ENCODE measurements at places on chromosomes 5 and 9. TPM values are rescaled to one million over a fixed set of nuclear protein-coding genes. Genes with fewer than 3 reads are reported as not detected.

Gene ARID3C
- not detected for polyA plus RNA-seq

Gene F2RL2
- 0.14 TPM for polyA plus RNA-seq

Gene NRARP
- not detected for polyA plus RNA-seq

Gene TRAF2
- polyA plus RNA-seq, result 6.8 TPM

Gene CCDC183
- 0.54 TPM for polyA plus RNA-seq

Gene KLF9
- 15.8 TPM for polyA plus RNA-seq

GRCh38 chr9:121656941-121657470 is 5.6 kb downstream of the DAB2IP start:
- H3K4me3 ChIP-seq, result no peak overlapping the region
- no peak overlapping the region for H3K27ac ChIP-seq
- H3K4me1 ChIP-seq, result no peaks in the 10 kb centered on the region

GRCh38 chr9:87073692-87074091 is 126.4 kb upstream of the GAS1 start:
- H3K4me1 ChIP-seq, result no peaks in the 10 kb centered on the region
- H3K27me3 ChIP-seq, result no peaks in the 10 kb centered on the region
- no peak for DNase-seq
- H3K36me3 ChIP-seq, result no peaks in the 10 kb centered on the region
- H3K4me3 ChIP-seq, result no peak overlapping the region
- no peak overlapping the region for H3K27ac ChIP-seq

DNA sequence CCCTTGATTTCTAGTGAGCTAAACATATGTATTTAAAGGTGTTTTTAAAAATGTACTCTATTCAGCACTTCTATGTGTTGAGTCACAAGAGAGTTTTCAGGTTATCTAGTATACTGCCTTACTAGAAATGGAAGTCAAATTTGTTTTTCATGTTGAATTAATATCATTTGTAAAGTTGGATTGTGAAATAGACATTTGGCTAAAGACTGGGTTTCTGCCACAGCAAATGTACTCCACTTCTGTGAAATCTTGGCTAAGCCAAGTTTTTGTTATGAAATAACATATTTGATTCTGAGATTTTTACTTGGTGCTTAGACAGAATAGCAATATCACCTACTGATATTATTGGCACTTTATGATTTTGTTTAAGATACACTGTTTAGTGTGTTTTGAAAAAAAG is 106.0 kb downstream of the CWC27 start:
- H3K36me3 ChIP-seq, result no peaks in the 10 kb centered on the region
- no peak for DNase-seq
- H3K4me1 ChIP-seq, result no peaks in the 10 kb centered on the region
- H3K27me3 ChIP-seq, result no peaks in the 10 kb centered on the region
- no peak overlapping the region for H3K27ac ChIP-seq
- H3K4me3 ChIP-seq, result no peak overlapping the region

DNA sequence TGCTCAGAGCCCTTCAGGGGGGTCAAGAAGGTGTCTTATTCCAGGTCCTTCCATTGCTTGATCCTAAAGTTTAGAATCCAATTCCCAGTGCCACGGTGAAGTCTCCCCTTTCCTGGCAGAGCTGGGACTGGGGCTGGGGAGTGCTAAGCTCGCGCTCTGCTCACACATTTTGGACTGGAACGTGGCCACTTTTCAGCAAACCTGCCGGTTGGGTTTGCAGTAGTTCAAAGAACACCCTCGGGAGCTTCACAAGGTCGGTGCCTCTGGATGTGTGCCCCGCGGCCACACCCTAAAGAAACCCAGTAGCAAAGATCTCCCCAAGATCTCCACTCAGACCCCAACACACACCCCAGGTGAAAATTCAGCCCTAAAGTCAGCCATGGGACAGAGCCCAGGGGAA is at the start of gene C9orf152:
TSS of gene C9orf152 (minus strand) at position 129 of the 400 bp plus-strand sequence. CDS start 580 bp downstream, outside the sequence.
- DNase-seq, result no peak
- H3K27ac ChIP-seq, result no peak within 1 kb of the TSS
- no peaks in the 10 kb centered on the region for H3K27me3 ChIP-seq
- no peaks in the 10 kb centered on the region for H3K36me3 ChIP-seq
- H3K4me3 ChIP-seq, result no peak within 1 kb of the TSS

- DNase-seq, result no peak
- no peak overlapping the region for H3K27ac ChIP-seq
- H3K36me3 ChIP-seq, result no peaks in the 10 kb centered on the region
- no peak overlapping the region for H3K4me3 ChIP-seq
- H3K4me1 ChIP-seq, result no peaks in the 10 kb centered on the region
- H3K27me3 ChIP-seq, result no peaks in the 10 kb centered on the region
These were observed 24.8 kb downstream of the RAI14 start for GRCh38 chr5:34680896-34681295.

GRCh38 chr5:17441351-17441750 is 56.7 kb upstream of the TAF11L2 start:
- no peak overlapping the region for H3K27ac ChIP-seq
- no peak for DNase-seq
- H3K4me1 ChIP-seq, result peaks cover 54% of the 10 kb centered on the region
- no peaks in the 10 kb centered on the region for H3K36me3 ChIP-seq

GRCh38 chr9:136679431-136679941 is 7.8 kb downstream of the AGPAT2 start:
- no peaks in the 10 kb centered on the region for H3K27me3 ChIP-seq
- peak; percentile 83 for DNase-seq
- peak overlapping the region; percentile 60 for H3K4me3 ChIP-seq
- H3K4me1 ChIP-seq, result peaks cover 32% of the 10 kb centered on the region
- peaks cover 25% of the 10 kb centered on the region for H3K36me3 ChIP-seq

- DNase-seq, result no peak
- H3K4me1 ChIP-seq, result no peaks in the 10 kb centered on the region
- no peaks in the 10 kb centered on the region for H3K36me3 ChIP-seq
These were observed 149.5 kb downstream of the BAAT start for GRCh38 chr9:101235105-101235866.

DNA sequence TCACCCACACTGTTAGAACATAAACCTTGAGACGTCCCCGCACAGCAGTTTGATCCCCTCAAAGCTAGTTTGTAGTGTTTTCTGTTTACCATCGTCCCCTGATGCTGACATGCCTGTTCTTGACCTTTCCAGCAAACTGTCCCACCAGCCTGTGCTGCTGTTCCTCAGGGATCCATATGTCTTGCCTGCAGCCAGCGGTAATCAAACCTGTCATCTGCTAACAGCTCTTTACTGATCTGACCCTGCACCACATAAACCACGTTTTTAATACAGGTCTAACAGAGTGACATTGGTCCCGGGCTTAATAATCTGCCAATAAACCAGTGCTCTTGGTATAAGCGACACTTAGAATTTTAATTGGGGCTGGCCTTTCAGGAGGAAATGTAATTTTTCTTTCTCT is 34.7 kb downstream of the PPIC start:
- H3K27ac ChIP-seq, result no peak overlapping the region
- H3K36me3 ChIP-seq, result no peaks in the 10 kb centered on the region
- H3K4me3 ChIP-seq, result no peak overlapping the region
- no peak for DNase-seq
- H3K27me3 ChIP-seq, result no peaks in the 10 kb centered on the region
- no peaks in the 10 kb centered on the region for H3K4me1 ChIP-seq

DNA sequence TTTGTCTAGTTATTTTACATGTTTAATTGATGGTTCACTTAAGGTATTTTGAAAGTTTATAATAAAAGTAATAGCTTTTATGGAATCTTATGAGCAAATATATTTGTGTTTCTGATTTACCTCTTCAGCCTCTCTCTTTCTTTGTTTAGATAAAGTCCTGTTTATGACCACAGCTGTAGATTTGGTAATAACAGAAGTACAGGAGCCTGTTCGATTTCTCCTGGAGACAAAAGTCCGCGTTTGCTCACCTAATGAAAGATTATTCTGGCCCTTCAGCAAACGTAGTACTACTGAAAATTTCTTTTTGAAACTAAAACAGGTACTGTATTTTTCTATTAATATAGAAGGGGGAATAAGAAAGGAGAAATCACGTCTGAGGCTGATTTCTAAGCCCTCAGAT is 35.0 kb upstream of the GPR21 start:
- no peaks in the 10 kb centered on the region for H3K4me1 ChIP-seq
- no peak overlapping the region for H3K27ac ChIP-seq
- H3K27me3 ChIP-seq, result no peaks in the 10 kb centered on the region
- peaks cover 58% of the 10 kb centered on the region for H3K36me3 ChIP-seq

DNA sequence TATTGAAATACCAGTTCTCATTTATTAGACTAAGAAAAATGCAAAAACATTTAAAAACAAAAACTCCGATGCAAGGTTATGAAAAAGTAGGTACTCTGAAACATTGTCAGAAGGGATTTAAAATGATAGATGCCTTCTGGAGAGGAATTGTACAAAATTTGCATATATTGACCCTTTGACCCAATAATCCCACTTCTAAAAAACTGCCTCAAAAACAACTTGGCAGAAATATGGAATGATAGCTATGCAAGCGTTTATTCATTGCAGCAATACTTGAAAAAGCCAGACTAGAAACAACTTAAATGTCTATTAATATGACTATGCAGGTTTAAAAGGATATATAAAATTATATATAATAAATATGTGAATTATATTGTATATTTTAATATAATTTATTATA is 118.4 kb downstream of the PLK2 start:
- H3K27me3 ChIP-seq, result no peaks in the 10 kb centered on the region
- no peak for DNase-seq
- no peak overlapping the region for H3K27ac ChIP-seq
- H3K4me1 ChIP-seq, result no peaks in the 10 kb centered on the region

- H3K27ac ChIP-seq, result peak overlapping the region; percentile 38
- H3K4me3 ChIP-seq, result peak overlapping the region; percentile 56
- H3K36me3 ChIP-seq, result peaks cover 39% of the 10 kb centered on the region
- H3K27me3 ChIP-seq, result no peaks in the 10 kb centered on the region
- DNase-seq, result no peak
These were observed 368 bp downstream of the SURF1 start for GRCh38 chr9:133355881-133356357.

- no peaks in the 10 kb centered on the region for H3K4me1 ChIP-seq
- no peaks in the 10 kb centered on the region for H3K36me3 ChIP-seq
- no peak overlapping the region for H3K4me3 ChIP-seq
- no peaks in the 10 kb centered on the region for H3K27me3 ChIP-seq
- DNase-seq, result no peak
- H3K27ac ChIP-seq, result no peak overlapping the region
These were observed 81.4 kb downstream of the ANKH start for GRCh38 chr5:14790220-14790619.

GRCh38 chr5:119966028-119966427 is 336.7 kb downstream of the FAM170A start:
- DNase-seq, result no peak
- no peak overlapping the region for H3K27ac ChIP-seq
- no peak overlapping the region for H3K4me3 ChIP-seq
- H3K27me3 ChIP-seq, result no peaks in the 10 kb centered on the region
- no peaks in the 10 kb centered on the region for H3K36me3 ChIP-seq
